ENCODE measurements at places on chromosomes 16 and 17.
A peak's percentile ranks its signal among the peaks of the same experiment; 100 is the strongest.

DNA sequence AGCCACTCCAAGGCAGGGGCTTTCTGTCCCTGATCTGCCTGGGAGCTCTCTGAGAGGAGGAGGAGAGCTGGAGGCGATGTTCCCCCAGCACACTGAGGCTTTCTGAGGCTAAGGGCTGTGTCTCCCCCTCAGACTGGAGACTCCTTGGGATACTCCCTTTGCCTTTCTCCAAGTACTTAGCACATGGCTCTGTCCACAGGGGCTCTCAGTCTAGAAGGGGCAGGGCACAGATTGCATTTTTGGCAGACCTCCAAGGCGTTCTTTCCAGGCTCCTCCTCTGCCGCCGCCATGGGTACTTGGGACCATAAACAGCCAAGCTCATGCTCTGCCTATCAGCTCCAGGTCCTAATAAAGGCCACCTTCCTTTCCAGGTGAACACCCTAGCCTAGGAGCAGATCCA is 1.8 kb upstream of the GIP start:
- DNase-seq, result no peak

DNA sequence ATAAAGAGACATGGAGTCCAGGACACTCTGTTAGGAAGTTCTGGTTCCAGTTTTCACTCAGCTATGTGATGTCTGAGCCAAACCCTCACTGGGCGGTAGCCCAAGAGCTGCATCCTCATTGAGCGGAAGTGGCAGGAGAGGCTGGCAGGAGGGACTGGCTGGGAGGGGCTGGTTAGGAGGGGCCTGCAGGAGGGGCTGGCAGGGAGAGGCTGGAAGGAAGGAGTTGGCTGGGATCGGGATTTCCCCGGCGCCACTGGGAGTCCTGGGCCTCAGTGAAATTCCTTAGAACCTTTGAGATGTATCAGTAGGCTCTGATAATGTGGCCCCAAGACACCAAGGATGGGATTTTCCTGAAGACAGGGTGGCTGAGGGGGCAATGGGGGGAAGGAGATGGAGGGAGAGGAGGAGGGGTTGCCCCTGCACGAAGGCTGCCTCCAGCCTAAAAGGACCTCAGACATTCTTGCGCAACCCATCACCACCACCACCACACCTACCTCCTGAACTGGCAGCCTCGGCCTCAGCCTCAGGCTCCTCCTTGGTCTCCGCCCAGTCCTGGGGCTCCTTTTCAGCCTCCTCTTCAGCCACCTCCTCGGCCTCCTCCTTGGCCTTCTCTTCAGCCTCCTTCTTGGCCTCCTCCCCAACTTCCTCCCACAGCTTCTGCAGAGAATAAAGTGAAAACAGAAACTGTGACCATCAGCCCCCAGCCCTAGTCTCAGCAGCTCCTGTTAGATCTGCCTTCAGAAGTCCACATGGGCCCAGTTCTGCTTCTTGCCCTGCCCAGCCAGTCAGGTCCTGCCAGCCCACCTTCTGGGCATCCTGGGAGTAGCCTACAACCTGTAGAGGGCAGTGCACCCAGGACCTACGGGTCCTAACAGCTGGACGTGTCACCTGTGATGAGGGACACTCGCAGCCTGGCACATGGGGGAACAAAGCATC is 31.7 kb downstream of the CNGB1 start:
- DNase-seq, result no peak

DNA sequence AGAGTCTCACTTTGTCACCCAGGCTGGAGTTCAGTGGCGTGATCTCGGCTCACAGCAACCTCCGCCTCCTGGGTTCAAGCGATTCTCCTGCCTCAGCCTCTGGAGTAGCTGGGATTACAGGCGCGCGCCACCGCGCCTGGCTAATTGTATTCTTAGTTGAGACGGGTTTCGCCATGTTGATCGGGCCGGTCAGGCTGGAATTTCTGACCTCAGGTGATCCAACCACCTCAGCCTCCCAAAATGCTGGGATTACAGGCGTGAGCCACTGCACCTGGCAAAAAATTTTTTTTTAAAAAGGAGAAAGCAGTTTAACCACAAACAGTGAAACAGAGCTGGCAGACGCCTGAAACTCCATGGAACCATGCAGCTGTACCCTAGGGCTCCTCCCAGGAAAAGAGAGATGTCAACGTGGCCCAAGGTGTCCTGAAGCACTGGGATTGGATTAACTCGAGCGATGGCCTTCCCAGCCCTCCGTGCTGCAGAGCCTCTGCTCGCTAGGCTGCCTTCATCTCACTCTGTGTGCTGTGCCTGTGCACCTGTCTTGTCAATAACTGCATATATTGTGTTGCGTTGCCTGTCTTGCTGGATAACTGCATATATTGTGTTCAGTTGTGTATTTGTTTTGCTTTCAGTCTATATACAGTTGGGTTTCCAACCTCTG is 29.6 kb upstream of the FOXK2 start:
- DNase-seq, result no peak

GRCh38 chr17:57276621-57277020 is 20.3 kb downstream of the MSI2 start:
- DNase-seq, result no peak

GRCh38 chr17:17495536-17496188 is 533 bp downstream of the RASD1 start:
- peak; percentile 55 for DNase-seq

GRCh38 chr16:29877266-29877961 is 14.4 kb upstream of the CDIPT start:
- peak; percentile 35 for DNase-seq

DNA sequence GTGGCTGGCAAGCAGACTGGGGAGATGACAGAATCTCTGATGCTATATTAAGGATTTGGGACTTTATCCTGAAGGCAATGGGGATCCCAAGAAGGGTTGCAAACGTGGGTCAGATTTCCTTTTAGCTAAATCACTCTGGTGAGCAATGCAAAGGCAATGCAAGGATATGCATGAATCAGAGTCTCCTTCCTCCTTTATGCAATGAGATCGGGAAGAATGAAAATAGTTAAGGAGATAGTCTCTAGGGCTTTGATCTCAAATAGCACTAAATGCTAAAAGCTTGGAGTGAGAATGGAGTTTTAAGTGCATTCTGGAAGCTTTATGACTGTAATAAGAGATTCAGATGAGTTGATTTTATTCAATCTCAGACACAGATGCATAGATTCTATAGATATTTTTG is 27.2 kb upstream of the SHISA9 start:
- no peak for DNase-seq

- DNase-seq, result no peak
These were observed 887.3 kb downstream of the CDH8 start for GRCh38 chr16:61148930-61149329.

DNA sequence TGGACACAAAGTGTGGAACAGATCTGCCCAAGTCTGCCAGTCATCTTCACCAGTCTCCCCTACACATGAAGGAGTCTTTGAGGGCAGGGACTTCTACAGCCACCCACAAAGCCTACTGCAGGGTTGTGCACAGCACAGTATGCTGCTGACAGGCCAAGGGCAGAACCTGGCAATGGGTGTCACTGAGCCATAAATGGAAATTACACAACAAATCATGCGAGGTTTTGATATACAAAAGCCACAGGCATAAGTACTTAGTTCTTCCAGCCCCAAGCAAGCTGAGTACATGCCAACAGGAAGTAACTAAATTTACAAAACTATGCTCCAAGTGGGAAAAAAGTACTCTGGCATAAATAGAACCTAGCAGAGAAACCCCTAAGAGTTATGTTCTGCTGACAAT is 7.8 kb upstream of the PSMC3IP start:
- DNase-seq, result no peak

DNA sequence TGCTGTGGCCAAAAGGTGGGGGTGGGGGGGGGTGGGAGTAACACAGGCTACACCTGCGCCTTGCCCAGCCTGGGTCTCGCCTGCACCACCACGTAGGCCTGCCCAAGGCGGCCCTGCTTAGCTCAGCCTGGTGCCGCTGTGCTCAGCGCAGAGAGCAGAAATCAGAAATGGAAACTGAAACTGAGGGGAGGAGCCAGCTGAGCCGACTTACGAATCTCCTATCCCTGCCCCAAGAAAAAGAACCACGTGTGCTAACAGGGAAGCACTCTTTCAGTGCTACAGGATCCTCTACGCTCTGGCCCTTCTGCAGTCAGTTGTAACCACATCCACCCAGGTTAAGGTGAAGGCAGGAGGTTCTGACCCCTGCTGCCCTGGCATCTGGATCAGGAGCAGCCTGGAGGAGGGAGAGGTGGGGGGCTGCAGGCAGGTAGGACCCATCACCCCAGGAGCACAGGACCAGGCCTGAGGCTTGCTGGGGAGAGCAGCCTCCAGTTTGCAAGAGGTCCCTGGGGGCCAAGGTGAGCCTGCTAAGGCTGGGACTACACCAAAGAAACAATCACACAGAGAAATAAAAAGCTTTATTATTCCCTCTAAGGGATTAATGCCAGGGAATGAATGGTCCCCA is at the start of gene DHX58:
DHX58 (minus strand) TSS at position 163 of the 625 bp plus-strand sequence. CDS start 822 bp downstream, outside the sequence.
- DNase-seq, result peak; percentile 70

DNA sequence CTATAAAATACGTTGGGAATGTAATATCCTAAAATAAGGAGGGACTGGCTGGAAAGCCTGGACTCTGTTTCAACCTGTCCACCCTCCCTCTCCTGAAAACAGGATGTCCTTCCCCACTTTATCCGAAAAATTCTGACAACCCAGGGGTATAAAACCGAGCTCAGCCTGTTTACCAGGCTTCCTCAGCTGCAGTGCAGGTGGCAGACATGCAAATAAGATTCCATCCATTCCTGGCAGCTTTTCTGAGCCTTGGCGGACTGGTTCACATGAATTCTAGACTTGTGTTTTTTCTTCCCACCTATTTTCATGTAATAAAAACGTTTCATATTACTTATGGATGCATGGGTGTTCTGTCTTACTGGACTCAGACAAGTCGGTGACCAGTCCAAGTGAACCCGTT is 479.3 kb downstream of the KCNJ18 start:
- no peak for DNase-seq

DNA sequence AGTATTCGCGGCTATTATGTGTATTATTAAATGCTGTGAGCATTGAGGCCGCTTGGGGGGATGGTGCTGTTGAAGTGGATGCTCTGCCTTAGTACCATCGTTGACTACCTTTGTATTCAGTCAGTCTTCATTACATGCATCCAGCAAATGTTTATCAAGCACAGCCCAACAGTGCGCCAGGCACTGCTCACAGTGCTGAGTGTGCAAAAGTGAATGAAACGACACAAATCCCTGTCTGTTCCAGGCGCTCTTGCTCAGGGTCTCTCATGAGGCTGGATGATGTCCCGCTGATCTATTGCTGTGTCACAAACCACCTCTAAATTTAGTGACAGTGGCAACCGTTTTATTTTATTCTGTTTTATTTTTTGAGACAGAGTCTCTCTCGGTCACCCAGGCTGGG is 53.8 kb downstream of the OTOA start:
- DNase-seq, result no peak

- peak; percentile 67 for DNase-seq
These were observed 27.6 kb upstream of the PITPNA start for GRCh38 chr17:1590029-1590746.

DNA sequence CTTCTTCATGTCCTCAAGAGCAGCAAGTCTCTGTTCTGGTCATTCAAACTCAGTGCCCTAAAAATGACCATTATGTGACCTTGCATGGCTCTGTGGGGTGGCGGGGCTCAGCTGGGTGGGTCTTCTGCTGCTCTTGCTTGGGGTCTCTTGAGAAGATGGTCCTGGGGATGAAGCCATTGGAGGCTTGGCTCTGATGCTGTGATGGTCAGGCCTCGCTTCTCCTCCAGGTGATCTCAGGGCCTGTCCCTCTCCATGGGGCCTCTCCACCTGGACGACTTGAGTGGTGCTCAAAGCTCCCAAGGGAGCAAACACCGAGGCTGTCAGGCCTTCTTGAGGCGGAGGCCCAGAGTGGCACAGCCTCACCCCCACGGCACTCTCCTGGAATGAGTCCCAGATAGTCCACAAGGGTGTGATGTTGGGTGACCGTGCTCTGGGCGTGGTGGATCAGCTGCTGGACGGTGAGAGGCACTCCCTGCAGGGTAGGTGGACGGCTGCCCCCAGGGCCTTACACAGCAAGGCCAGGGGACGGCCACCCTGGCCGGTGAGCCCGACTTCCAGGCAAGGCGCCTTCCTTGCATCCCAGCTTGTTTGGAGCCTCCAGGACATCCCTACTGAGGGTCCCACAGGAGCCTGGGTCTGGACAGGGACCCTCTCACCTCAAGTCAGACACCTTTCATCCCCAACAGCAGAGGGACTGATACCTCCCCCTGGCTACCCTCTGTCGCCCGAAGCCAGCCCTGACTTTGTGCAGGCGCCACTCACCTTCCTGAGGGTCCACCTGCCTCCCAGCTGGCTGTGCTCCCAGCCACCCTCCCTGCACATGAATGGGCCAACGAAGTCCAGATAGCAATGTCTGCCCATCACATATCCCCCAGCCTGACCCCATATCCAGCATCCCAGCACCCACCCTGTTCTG is 48.7 kb downstream of the USP22 start:
- DNase-seq, result no peak

DNA sequence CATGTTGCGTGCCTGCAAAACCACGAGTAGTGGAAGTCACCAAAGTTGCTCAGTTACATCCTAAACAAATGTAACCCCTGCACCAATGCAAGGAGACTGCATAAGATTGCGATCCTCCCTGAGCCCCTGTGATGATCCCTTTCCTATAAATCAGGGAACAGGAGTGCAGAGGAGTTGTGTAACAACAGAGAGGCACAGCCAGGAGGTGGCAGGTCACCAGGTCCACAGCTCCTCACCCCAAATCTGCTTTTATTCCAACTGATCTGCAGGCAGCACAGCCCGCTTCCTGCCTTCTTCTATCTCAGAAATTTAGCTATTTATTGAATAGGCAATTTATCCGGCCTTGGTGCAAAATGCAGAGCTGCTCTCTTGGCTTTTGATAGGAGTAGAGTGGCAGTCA is 36.0 kb upstream of the MRTFB start:
- no peak for DNase-seq

Data from SW 1271 (cell line).